Occipital lobe (tissue), 3 donors: ENCODE measurements at places on chromosomes 12 and 14.

- DNase-seq = no peak
Measured at GRCh38 chr14:72630374-72630773, 263.5 kb downstream of the DPF3 start.

DNA sequence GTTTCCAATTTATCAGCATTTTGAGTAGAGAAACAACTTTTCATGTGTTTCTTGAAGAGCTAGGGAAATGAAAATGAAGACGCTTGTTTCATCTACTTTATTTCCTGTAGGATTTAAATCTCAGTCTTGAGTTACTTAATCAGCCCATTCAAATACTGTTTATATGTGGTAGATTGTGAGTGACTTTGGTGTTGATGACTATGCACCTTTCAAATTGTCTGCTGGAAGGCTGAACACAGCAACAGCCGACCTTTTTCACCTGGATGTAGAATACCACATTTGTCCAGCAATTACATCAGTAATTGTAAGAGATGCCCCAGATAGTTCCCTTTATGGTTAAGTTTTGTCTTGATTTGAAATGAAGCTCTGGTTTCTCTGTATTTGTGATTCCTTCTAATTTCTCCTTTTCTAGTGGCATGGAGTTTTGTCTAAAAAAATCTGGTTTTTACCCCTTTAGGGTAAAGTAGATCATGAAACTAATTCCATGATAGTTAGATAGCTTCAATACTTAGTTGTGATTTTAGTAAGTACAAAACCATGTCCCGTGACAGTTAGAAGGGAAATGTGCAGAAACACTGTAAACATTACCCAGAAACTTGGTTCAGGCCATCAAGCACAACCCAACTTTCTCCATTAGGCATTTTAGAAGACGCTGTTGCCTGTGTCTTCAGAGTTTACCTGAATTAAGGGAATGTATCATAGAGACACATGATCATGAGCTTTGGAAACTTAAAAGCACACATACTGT is 165.0 kb downstream of the SRGAP1 start:
- DNase-seq = no peak

GRCh38 chr14:22432348-22432976 is 156.6 kb downstream of the DAD1 start:
- DNase-seq = no peak

- no peak for DNase-seq
Measured at GRCh38 chr12:104213952-104214351, 1.6 kb upstream of the TXNRD1 start.

GRCh38 chr12:62695696-62696095 is 229.1 kb downstream of the MON2 start:
- DNase-seq = no peak

GRCh38 chr14:81430235-81430634 is 30.1 kb upstream of the STON2 start:
- DNase-seq = no peak

GRCh38 chr12:48750769-48751356 is 34.4 kb upstream of the CCNT1 start:
- no peak for DNase-seq

- peak; percentile 64 for DNase-seq
Measured at GRCh38 chr14:35533357-35534207, at the start of gene INSM2. TSS of gene INSM2 (plus strand) at chr14:35534164. CDS start at chr14:35534253, 89 bp downstream.

- no peak for DNase-seq
Measured at GRCh38 chr14:91420686-91421085, 3.1 kb upstream of the CCDC88C start.

- DNase-seq = no peak
Measured at GRCh38 chr12:107118624-107119023, 25.3 kb upstream of the CRY1 start.

DNA sequence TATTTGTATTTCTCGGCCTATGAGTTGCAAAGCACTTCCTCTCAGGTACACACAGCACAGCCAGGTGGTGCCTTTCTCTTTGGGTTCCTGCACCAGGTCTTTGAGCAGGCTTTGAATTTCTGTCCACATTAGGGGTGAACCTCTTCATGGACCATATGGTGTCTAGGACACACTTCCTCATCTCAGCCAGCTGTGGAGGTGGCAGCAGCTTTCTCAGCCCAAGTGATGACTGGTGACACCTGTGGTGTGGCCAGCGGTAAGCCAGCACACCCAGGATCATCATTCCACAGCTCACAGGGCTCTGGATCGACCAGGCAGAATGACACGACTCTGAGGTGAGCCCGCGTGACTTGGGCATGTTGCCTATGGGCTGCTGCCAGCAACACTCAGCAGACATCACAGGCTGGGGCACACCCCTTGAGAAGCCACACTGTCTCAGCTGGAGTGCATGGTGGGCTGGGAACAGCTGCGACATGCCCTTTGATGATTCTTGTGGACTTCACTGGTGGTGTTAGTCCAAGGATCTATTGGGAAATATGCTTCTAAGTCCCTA is 36.8 kb downstream of the SLC5A8 start:
- no peak for DNase-seq

GRCh38 chr12:103915306-103915705 is 14.9 kb upstream of the HSP90B1 start:
- no peak for DNase-seq

DNA sequence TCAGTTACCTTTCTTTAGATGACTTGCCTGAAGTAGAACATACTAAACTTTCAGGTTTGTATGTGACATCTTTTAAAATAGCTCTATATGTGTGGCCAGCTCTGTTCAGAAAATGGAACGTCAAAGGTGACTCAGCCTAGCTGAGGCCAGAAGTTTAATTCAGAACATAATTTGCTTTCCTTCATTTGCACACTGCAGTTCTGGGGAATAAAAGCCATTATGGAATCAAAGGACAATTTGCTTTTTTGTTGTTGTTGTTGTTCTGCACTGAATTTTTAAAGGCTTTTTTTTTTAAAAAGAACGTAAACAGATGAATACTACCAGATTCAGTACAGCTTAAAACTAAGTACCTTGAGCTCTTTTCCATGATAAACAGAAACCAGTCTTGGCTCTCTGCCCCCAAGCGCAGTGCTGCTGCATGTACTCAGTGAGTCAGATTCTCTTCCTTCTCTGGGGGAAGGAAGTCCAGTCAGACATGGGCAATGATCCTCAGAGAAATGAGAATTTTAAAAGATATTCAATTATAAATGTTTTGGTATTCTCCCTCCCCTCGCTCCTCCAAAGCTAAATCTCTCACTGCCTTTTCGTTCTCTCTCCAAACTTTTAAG is 644.2 kb downstream of the NOVA1 start:
- peak; percentile 6 for DNase-seq
